ENCODE measurements at places on chromosomes 3 and 15. TPM values are rescaled to one million over a fixed set of nuclear protein-coding genes. Genes with fewer than 3 reads are reported as not detected.

C2CD4A gene
- total RNA-seq = 0.19 TPM

KIF15 gene
- 0.08 TPM for total RNA-seq

ITIH3 gene
- not detected for total RNA-seq

PCOLCE2 gene
- not detected for total RNA-seq

VPS39 gene
- 82.5 TPM for total RNA-seq

LRRC15 gene
- total RNA-seq = not detected

- no peak for DNase-seq
Observed at GRCh38 chr3:140086642-140087041, 151.7 kb downstream of the CLSTN2 start.

GRCh38 chr3:121918779-121919483, 24.7 kb downstream of the SLC15A2 start:
- no peak for DNase-seq

GRCh38 chr3:23162934-23163333, 40.2 kb upstream of the UBE2E2 start:
- DNase-seq = no peak

DNA sequence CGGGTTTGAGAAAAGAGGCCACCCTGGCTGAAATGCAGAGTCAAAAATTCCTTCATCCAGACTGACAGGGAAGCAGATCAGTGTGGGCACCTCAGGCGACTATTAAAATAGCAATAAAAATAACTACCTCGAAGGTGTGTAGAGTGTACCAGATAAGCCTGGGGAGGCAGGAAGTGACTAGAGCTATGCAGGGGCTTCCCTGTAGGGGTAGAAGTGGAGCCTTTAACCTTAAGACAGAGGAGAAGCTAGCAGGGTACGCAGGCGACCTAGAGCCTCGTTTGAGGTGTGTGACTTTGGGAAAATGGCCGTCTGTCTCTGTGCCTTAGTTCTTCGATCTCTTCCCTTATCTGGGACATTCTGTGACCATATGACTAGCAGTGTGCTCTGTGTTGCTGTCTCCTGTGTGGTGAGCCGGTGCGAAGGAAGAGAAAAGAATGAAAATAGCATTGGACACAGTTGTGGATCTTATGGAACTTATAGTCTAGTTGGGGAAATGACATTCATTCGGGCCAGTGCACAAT, 17.6 kb downstream of the BHLHE40 start:
- DNase-seq = no peak

DNA sequence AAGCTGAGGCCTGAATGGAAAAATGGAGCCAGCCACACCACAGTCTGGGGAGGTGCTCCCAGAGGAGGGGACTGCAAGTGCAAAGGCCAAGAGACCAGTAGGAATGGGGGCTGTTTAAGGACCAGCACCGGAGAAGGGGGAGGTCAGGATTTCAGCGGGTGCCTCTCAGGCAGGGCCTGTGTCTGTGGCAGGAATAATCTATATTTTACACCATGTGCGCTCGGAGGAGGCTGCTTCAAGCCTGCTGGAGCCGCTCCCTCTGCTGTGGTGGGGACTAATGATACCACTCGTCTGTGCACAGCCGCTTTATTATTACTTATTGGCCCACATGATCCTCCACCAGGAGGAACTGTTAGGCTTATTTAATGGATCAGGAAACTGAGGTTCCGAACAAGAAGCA, 45.3 kb downstream of the TPRA1 start:
- DNase-seq = no peak

GRCh38 chr3:154105218-154105975, 15.8 kb upstream of the ARHGEF26 start:
- DNase-seq = no peak

- DNase-seq = no peak
Observed at GRCh38 chr3:173732237-173732636, 334.7 kb downstream of the NLGN1 start.

- no peak for DNase-seq
Observed at GRCh38 chr15:36903195-36903594, 197.2 kb downstream of the MEIS2 start.

- DNase-seq = no peak
Observed at GRCh38 chr3:165837058-165837525, at the start of gene BCHE. BCHE (minus strand) TSS chr3:165837423; CDS start chr3:165831033, 6,390 bp downstream.
